ENCODE measurements at places on chromosomes 4 and X.
A peak's percentile ranks its signal among the peaks of the same experiment; 100 is the strongest.

GRCh38 chr4:161714022-161714751, 449.6 kb downstream of the FSTL5 start:
- DNase-seq, result no peak

- DNase-seq, result no peak
Measured at GRCh38 chrX:101386542-101386885, 523 bp upstream of the BTK start.

GRCh38 chr4:150008546-150008945, 69.7 kb upstream of the DCLK2 start:
- DNase-seq, result no peak

DNA sequence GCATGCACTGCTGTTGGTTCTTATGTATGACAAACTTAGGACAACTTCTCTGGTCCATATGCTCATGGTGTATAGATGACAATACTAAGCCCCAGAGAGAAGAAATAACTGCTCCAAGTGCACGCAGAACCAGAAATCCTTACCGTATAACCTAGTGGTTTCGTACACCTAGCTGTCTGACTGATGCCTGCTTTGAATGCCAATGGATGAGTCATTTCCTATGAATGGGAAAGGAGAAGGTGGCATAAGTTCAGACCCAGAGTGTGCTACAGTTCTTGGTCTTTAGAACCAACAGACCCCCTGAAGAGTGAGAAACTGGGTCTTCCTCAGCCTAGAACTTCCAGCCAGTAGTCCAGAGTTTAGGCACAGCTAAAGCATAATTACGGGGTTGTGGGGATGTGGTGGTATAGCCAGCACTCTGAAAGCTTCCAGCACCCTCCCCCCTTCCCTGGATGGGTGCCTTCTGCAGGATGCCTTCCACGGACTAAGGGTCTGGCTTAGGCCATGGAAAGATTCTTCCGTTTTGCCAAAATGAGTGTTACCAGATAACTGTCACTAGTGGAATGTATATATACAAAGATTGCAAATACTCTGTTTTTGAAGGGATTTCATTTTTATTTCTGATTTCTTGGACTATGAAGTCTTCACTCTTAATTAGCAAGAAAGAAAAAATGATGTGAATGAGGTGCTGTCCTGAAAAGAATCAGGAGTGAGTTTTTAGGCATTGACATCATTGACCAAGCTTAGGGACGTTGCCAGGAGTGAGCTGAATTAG, 84.6 kb upstream of the PACRGL start:
- DNase-seq, result no peak

DNA sequence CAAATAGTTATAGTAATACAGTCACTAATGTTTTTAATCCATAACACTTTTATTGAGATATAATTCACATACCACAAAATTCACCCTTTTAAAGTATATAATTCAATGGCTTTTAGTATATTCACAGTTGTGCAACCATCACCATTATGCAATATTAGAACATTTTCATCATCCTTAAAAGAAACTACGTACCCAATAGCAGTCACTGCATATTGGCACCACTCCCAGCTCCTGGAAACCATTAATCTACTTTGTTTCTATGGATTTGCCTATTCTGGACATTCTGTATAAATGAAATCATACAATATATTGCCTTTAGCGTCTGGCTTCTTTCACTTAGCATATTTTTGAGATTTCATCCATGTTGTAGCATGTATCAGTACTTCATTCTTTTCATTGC, 99.3 kb downstream of the AMMECR1 start:
- no peak for DNase-seq

DNA sequence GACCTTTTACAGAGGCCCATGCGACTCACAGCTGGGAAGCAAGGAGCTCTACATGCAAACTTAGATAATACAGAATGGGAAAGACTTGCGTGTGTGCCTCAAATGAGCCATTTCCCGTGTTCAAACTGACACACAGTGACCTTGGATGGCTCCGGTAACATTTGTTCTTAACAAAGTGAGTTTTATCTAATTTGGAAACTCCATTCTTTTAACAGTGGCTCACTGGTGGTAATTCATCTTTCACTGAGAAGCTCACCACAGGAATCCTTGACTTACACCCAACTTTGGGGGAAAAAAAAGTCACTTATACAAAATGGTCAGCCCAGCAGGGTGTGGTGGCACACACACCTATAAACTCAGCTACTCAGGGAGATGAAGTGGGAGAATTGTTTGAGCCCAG, 190.6 kb downstream of the LDB2 start:
- no peak for DNase-seq

DNA sequence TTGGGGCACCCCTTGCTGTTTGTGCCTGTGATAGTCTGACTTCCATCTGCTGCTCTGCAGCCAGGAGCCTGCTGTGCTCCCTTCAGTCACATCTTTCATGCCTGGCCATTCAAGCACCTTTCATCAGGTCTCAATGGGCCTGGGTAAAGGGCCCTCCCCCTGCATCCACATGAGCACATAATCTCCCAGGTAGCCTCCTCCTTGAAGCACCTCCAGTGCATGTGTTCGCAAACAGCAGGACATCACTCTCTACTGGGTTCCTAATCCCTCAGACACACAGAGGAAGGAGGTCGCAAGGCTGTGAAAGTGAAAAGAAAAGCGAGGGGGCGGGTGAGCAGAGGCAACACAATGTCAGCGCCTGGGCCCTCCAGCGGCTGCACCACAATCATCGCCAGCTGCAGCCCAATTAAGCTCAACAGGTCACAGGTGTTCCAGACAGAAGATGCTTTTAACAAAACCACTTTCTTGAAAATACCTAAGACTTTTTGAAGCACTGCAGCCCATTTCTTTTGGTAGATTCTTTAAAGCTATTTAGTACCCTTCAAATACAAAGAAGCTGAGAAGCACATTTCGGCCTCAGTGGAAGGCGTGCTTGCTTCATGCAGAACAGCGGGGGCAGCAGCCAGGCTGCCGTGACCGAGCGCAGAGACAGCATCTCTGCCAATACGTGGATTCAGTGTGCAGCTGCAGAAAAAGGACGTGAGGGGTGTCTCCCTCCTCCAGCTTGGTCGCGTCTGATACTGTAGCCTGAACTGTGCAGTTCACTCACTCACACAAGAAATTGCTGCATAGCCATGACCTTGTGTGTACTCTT, 92.2 kb upstream of the SPRY1 start:
- peak; percentile 86 for DNase-seq
